ENCODE measurements at places on chromosomes 6 and 20.

DNA sequence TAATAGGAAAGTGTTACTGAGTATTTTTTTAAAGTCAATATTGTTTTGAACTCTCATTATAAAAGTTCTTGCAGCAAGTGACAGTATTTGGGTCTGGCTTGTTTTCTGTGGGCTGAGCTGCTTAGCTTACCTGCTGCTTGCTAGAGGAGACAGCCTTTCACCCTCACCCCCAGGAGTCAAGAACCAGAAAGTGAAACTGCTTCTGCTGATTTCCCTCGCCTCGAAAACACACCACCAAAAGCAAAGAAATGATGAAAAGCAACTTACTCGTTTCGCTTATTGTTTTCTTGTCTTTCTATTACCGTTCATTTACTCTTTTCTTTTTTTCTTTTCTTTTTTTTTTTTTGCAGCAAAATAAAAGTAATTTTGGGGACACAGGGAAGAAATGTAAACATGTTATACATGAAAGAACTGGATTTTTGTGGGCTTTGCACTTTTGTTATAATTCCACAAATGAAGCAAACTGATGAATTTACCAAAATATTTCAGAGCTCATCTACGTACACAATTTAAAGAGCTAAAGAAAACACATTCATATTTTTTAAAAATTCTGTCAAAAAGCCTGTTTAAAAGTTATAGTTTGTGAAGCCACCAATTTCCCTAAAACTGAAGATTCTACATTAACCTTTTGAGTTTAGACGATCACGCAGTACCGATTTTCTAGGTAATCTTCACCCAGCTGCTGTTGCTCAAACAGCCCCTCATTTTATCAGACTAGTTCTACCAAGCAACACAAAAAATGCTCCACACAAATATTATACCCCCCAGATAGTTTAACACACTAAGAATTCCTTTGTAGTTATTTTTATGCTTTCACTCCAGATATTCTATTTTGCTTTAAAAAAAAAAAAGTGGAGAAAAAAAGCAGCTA is 1.7 kb downstream of the SCML4 start:
- DNase-seq = no peak

GRCh38 chr6:8900056-8900455 is 464.7 kb upstream of the SLC35B3 start:
- no peak for DNase-seq

GRCh38 chr6:14882394-14883026 is 363.4 kb upstream of the JARID2 start:
- DNase-seq = no peak

GRCh38 chr6:112909781-112910180 is 562.7 kb downstream of the RFPL4B start:
- DNase-seq = no peak

DNA sequence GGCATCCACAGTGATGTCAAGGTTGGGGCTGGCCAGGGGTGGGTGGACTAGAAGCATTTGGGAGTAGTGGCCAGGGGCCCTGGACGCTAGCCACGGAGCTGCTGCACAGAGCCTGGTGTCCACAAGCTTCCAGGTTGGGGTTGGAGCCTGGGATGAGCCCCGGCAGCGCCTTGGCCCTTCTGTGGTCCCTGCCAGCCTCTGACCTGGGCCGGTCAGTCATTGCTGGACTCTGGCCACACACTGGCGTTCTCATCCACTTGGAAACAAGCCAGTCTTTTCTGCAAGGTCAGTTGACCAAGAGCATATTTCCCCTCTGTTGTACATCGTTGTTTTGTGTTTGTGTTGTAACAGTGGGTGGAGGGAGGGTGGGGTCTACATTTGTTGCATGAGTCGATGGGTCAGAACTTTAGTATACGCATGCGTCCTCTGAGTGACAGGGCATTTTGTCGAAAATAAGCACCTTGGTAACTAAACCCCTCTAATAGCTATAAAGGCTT is 8.4 kb downstream of the PSMA7 start:
- no peak for DNase-seq

- no peak for DNase-seq
Measured at GRCh38 chr6:20024316-20024673, 187.1 kb downstream of the ID4 start.

DNA sequence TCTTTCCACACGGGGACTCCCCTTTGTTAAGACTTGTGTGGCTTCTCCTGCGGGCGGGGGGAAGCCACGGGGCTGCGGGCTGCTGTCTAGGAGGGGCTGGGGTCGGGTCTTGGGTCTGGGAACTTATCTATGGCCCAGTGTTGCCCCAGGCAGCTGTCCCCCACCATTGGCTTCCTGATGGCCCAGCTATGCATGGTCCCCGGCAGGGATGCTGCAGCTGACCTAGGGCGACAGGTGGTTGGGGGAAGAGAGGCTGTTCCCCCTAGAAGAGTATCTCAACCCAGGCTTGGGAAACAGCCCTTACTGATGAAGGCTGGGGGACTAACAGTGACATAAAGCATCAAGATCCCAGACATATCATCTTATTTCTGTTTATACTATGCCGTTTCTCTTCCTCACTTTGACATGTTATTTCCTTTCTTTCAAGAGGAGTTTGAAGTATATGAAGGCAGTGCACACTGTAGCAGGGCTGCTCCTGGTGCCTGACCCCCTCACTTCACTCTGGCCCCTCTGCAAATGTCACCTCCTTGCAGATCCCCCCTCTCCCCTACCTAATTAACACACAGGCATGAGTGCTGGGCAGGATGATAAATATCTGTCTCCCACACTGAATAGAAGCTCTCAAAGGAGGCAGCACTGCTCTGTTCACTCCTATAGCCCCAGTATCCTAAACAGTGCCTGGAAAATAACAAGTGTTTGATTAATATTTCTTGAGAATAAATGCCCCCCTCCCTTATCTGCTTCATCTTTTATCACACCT is 87.0 kb downstream of the HIVEP2 start:
- no peak for DNase-seq
